Progenitor cell of endocrine pancreas (in vitro differentiated cells): ENCODE measurements at places on chromosomes 3 and 15. TPM values are rescaled to one million over a fixed set of nuclear protein-coding genes. Genes with fewer than 3 reads are reported as not detected.

- no peak for DNase-seq
Observed at GRCh38 chr15:90749754-90750153, 32.6 kb downstream of the BLM start.

- DNase-seq, result no peak
Observed at GRCh38 chr3:142225885-142226215, 465 bp upstream of the GK5 start.

DNA sequence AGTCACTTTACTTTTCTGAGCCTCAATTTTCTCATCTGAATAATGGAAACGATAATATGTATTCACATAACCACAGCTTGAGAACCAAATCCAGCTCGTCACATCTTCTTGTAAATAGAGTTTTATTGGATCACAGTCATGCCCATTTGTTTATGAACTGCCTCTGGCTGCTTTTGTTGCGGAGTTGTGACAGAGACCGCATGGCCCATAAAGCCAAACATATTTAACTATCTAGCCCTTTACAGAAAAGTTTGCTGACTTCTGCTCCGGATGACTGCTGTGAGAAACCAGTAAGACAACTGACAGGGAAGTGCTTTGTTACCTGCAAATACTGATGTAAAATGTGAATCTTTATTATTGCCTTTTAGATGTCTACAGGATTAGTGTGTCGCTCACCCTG is 216.0 kb downstream of the RORA start:
- DNase-seq, result no peak

DNA sequence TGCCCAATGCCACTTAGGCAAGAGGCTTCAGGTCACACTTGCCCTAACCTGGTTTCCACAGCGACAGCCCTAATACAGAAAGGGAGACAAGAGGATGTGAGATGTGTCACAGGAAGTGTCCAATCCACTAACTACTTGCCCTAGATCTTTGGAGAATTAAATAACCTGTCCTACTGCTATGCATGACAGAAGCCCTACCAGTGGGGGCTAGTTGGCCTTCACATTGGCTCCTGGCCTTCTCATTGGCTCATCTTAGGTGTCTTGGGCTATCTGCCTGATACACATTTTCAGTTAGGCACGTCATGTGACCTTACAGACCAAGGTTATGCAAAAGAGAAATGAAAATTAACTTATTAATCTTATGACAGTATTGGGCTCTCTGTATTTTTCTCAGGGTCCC is 449.9 kb downstream of the FHIT start:
- DNase-seq, result no peak

DNA sequence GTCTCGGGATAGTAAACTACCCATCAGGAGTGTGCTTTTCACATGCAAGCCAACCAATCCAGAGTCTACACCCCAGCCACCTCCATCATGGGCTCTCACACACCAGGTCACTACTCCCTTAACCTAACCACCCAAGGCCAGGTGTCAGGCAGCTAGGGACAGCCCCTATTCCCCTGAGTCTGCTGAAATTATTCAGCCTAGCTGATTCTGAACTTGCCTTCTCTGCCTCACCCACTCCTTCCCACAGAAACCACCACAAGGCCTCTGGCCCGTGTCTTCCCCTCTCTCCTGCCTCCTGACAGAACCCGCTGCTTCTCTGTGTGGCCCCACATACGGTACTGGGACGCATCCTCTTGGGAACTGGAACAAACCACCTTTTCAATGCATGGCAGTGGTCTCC is 82.1 kb downstream of the PCSK6 start:
- no peak for DNase-seq

- DNase-seq, result peak; percentile 35
Observed at GRCh38 chr15:65184305-65184867, 756 bp downstream of the CLPX start.

Gene CFAP91
- 63.0 and 75.0 TPM in 2 replicates for total RNA-seq

DNA sequence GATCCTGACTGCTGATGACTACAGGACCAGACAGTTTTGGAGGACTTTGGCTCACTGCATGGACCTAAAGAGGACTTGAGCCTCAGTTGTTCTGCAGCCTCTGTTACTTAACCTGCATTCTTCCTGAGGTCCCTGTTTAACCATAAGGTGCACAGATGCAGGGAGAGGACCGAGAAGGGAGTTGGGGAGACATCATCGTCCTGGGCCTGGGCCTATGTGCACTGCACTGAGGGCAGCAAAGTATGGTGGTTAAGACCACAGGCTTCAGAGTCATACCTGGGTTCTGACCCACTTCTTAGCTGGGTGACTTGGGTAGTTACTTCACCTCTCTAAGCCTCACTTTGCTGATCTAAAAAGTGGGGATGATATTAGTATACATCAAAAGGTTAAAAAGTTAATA is 21.9 kb downstream of the KY start:
- peak; percentile 0 for DNase-seq

- DNase-seq, result no peak
Observed at GRCh38 chr3:158846803-158847451, 45.1 kb downstream of the MFSD1 start.

DNA sequence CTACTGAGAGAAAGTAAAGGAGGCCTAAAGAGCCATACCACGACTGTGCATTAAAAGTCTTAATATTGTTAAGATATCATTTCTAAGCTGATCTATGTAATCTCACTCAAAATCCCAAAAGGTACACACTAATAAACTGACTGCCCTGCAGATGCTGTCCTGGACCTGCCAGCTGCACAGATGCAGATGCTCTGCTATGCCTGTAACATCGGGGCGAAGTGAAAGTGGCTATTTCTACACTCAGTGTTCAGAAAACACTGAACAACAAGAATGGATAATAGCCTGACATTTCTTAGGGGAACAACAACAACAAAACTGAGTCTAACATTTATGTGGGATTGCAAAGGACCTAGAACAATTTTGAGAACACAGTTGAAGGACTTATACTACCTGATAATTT is 31.9 kb downstream of the RAD18 start:
- DNase-seq, result no peak

DNA sequence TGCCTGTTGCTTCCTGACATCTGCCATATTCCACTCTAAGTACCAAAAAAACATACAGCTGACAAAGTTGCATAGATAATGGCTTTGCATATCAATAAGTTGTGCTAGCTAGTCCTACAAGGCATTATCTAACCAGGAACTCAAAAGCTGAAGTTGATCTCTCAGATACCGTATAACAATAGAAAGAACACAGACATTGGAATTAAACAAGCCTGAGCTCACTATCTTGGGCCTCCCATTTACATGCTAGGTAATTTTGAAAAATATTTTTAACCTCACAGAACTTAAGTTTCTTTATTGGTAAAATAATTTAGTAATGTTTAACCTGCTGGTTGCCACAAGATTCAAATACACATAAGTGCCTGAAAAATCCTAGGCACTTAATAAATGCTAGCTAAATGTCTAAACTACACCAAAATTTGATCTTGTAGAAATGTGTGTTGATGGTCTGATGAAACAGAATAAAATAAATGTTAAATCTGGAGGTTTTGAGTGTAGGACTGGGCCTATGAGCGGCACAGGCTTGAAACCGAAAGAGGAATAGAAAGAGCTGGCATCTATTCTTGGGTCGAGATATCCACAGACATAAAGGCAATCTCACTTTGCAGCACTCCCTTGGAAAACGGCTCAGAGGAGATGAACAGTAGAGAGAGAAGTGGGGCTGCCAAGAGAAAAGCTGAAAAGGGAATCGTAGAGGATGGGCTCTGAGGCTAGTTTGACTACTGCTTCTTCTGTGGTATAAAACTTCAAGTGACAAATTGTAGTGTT is 29.9 kb upstream of the TTC14 start:
- DNase-seq, result no peak

DNA sequence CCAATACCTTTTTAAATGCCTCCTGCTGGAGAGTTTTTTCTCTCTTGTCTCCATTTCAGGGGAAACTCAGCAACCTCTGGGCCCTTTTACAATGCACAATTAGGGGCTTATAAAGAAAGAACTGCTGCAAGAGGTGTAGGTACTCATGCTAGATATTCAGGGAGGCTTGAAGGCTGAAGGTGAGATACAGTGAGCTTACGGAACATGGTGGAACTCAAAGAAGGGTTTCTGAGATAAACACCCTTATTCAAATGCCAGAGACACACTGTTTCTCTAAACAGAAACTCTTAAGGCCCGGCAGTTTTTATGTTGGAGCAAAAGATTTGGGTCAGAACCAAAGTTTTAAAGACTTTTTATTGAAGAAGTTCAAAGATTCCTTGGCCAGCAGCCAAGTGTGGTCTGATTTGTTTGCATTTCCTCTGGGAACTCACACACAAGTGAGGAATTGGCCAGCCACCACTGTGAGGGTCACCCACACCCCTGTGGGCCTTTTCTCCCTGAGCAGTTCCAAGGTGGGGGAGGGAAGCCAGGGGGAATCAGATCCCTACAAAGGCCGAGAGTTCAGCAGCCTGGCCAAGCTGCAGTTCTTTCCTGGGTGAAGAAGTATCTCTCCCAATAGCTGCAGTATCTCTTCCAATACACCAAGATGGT is 47.8 kb downstream of the TNFAIP8L3 start:
- DNase-seq, result no peak

GRCh38 chr3:114453361-114453780 is 159.5 kb downstream of the TIGIT start:
- no peak for DNase-seq

DNA sequence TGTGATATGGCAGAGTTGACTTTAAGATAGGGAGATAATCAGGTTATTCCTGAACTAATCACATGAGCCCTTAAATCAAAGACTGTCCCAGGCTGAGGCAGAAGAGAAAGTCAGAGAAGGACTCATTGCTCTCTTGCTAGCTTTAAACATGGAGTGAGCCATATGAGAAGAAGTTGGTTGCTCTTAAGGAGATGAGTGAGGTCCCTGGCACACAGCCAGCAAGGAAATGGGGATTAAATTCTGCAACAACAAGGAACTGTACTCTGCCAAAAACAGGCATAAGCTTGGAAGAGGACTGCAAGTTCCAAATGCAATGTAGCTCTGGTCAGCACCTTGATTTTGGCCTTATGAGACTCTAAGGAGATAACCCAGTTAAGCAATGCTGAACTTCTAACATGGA is 457.0 kb downstream of the PLOD2 start:
- DNase-seq, result no peak

Gene CLSTN2
- total RNA-seq, result 2.8 and 2.9 TPM in 2 replicates

DNA sequence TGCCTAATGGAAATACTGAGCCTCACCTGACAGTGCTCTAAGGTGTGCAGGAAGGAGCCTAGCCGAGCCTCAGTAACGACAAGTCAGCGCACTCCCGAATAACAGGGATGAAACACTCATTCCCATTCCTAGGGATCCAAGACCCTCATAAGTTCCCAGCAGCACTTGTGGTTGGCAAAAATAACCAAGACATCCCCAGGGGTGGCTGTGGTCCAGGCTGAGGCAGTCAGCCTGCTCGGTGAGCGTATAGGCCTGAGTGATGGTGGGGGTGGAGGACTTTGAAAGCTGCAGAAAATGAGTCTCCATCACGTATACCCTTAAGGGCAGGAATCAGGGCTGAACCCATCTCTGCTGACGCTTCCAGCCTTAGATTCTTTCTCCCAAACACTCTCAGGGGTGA is 120.1 kb downstream of the SMAD6 start:
- DNase-seq, result no peak

GRCh38 chr3:13378155-13378554 is 42.0 kb downstream of the NUP210 start:
- DNase-seq, result no peak

Gene CCDC33
- total RNA-seq, result 0.84 and 2.0 TPM in 2 replicates

DNA sequence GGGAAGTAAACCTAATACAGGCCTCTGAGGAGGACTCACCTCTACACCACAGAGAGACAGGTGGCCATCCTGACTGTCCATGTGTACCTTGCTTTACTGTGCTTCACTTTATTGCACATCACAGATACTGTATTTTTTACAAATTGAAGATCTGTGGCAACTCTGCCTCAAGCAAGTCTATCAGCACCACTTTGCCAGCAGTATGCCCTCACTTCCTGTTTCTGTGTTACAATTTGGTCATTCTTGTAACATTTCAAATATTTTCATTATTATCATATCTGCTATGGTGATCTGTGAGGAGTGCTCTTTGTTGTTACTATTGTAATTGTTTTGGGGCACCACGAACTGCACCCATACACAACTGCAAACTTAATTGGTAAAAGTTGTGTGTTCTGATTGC is 78.0 kb downstream of the BBX start:
- no peak for DNase-seq

Gene PIGZ
- 4.7 and 6.0 TPM in 2 replicates for total RNA-seq

GRCh38 chr15:87687523-87687870 is 569.0 kb downstream of the NTRK3 start:
- DNase-seq, result no peak

DNA sequence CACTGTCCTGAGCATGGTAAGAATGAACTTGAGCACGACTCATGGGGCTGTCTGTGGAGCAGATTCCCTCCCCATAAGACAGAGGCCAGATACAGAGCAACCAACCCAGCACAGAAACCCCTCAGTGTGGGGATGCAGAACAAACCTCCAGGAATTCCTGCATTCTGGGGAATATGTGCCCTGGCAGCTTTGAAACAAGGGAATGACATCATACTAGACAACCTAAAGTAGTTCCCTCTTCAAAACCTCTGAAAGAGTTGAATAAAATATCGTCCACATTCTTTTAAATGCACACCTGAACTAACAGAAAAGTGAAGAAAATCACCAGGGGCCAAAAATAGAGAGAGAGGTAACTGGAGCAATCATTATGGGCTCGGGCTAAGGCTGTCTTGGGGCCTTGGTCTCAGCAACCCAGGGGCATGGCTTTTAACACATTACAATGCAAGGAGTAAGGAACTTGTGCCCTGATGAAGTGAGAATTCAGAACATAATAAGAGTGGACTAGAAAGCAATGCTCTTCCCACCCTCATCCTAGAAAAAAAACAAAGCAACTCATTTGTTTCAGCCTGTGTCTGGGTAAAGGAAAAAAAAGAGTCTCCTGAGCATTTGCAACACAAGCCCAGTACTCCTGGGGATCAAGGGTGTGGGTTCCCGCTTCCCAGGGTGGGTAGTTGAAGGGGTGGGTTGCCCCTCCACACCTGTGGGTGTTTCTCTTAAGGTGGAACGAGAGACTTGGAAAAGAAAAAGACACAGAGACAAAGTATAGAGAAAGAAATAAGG is 43.9 kb downstream of the ADIPOQ start:
- no peak for DNase-seq

Gene NT5DC2
- 269 and 271 TPM in 2 replicates for total RNA-seq

DNA sequence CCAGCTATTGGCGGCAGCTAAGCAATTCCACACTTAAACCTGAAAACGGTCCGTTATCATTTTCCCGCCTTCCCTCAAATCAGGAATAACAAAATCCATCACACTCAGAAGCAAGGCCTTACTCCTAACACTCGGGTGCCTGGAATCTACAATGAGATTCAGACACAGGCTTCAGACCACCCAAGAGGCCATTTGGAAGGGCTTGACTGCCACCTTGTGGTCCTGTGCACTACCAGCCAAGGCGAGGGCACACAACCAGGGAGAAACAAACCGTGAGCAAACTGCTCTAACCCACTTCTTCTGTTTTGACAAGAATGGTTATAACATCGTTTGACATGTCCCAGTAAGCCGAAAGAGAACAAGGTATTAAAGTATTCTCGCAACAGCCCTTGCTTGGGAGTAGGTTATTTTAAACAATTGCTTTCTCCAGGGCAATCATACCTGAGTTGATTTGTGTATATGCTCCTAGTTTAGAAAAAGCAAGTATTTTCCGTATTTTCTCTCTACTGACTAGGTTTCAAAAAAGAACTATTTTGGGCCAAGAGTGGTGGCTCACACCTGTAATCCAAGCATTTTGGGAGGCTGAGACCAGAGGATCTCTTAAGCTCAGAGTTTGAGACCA is 40.1 kb upstream of the TAFA4 start:
- DNase-seq, result peak; percentile 66
